Keratinocyte (primary cell): ENCODE measurements at places on chromosomes 5 and 9. TPM values are rescaled to one million over a fixed set of nuclear protein-coding genes. Genes with fewer than 3 reads are reported as not detected.
A peak's percentile ranks its signal among the peaks of the same experiment; 100 is the strongest.

Gene NOP16
- polyA plus RNA-seq: 73.3 to 101 TPM (median 96.7 TPM) in 3 replicates

Gene SLC31A1
- 15.7 to 21.1 TPM (median 20.3 TPM) in 3 replicates for polyA plus RNA-seq

GRCh38 chr9:72932619-72933018 lies 20.2 kb downstream of the ALDH1A1 start:
- no peaks in the 10 kb centered on the region for H3K36me3 ChIP-seq
- H3K4me1 ChIP-seq: no peaks in the 10 kb centered on the region
- no peak for DNase-seq
- H3K27me3 ChIP-seq: no peaks in the 10 kb centered on the region
- H3K27ac ChIP-seq: no peak overlapping the region

DNA sequence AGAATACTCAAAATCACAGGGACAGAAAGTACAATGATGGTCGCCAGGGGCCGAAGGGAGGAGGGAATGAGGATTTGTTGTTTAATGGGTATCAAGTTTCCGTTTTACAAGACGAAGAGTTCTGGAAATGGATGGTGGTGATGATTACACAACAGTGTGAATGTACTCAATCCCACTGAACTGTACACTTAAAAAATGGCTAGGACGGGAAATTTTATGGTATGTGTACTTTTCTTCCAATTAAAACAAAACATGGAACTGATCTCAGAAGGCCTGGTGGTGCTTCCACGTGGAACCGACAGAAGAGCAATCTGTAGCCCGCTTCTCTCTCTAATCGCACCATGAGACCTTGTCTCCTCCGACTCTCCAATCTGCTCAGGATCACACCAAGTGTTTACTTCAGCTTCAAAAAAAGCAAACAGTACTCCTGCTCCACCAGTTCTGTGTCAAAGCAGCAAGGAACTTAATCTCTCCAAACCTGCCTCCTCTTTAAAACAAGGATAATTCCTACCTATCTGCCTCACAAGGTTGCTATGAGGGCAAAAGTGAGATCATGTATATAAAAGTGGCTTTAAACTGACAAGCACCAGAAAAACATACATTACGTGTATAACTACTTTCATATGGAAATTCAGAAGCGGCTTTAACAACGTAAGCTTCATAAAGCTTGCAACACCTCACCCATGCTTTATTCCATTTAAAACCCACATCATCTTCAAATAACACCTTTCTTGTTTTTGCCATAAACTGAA lies 2.1 kb downstream of the ECPAS start:
- no peaks in the 10 kb centered on the region for H3K36me3 ChIP-seq
- peak overlapping the region; percentile 93 for H3K4me3 ChIP-seq
- H3K27me3 ChIP-seq: no peaks in the 10 kb centered on the region
- peaks cover 8% of the 10 kb centered on the region for H3K4me1 ChIP-seq
- peak overlapping the region; percentile 86 for H3K27ac ChIP-seq
- DNase-seq: no peak

GRCh38 chr5:34455098-34455497 lies 201.0 kb upstream of the RAI14 start:
- DNase-seq: no peak
- no peak overlapping the region for H3K4me3 ChIP-seq
- no peak overlapping the region for H3K27ac ChIP-seq
- H3K36me3 ChIP-seq: no peaks in the 10 kb centered on the region
- no peaks in the 10 kb centered on the region for H3K27me3 ChIP-seq

- H3K36me3 ChIP-seq: no peaks in the 10 kb centered on the region
- no peak overlapping the region for H3K27ac ChIP-seq
- no peak overlapping the region for H3K4me3 ChIP-seq
- no peaks in the 10 kb centered on the region for H3K27me3 ChIP-seq
- H3K4me1 ChIP-seq: no peaks in the 10 kb centered on the region
Measured at GRCh38 chr9:68995776-68996175, 18.1 kb downstream of the PRKACG start.
